ENCODE measurements at places on chromosomes 6 and 20.

GRCh38 chr20:59117526-59117925 is 46.1 kb upstream of the ZNF831 start:
- no peak for DNase-seq

DNA sequence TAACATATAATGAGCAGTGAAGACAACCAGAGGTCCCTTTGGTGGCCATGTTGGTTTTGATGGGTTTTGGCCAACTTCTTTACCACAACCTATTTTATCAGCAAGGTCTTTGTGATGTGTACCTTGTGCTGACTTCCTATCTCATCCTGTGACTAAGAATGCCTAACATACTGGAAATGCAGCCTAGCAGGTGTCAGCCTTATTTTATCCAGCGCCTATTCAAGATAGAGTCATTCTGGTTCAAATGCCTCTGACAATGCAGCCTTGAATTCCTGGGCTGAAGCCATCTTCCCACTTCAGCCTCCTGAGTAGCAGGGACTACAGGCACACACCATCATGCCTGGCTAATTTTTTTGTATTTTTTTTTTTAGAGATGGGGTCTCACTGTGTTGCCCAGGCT is 7.8 kb upstream of the TRIM38 start:
- DNase-seq: no peak

- DNase-seq: no peak
Observed at GRCh38 chr20:4533368-4534133, 188.2 kb upstream of the PRND start.

- no peak for DNase-seq
Observed at GRCh38 chr6:33750244-33750991, 3.7 kb upstream of the IP6K3 start.

DNA sequence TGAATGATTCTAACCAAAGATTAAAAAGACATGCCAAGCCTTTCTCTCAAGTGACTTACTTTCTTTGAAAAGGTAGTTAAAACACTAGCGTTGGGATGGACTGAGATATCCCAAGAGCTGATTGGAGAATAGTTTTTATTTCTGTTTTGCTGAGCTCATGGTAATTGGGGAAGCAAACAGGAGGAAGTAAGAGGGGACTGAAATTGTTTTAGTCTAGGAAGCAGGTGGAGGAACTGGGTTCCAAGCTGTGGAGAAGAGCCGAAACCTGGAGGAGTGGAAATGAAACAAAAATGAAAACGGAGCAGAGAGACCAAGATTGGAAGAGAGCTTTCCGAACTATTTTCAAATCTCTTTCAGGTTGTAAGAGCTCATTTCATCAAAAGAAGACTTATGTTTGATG is 59.9 kb upstream of the TENT5A start:
- DNase-seq: no peak

- DNase-seq: no peak
Observed at GRCh38 chr6:52389626-52390360, 27.8 kb downstream of the PAQR8 start.

DNA sequence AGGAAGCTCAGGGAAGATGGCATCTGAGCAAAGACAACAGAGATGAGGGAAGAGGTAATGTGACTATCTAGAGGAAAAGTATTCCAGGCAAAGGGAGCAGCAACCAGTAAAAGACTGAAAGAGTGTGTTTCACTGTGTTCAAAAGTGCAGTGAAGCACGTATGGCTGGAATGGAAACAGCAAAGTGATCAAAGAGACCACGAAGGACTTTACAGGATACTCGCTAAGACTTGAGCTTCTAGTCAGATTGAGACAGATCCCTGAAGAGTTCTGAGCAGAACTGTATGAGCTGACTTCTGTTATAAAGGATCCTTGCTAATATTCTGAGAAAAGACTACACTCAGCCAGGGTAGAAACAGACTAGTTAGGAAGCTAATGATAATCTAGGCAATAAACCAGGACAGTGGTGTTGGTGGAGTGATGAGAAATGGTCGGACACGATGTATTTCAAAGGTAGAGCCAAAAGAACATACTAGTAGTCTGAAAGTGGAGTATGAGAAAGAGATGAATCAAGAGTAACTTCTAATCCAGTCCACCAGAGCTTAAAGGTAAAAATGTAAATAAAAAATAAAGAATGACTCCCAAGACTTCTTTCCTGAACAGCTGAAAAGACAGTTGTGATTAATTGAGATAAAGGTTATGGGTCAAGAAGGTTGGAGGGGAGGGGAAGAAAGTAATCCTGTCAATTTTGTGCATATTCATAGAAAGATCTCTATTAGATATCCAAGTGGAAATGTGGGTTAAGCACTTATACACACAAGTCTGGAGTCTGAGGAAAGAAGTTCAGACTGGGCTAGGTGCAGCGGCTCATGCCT is 14.2 kb downstream of the SEC63 start:
- no peak for DNase-seq
